Activated T-helper 17 cell treated with anti-CD3 and anti-CD28 coated beads, Interleukin-2, amount 50 U/mL, for 72 hours (primary cell): ENCODE measurements at places on chromosomes 4 and X.

DNA sequence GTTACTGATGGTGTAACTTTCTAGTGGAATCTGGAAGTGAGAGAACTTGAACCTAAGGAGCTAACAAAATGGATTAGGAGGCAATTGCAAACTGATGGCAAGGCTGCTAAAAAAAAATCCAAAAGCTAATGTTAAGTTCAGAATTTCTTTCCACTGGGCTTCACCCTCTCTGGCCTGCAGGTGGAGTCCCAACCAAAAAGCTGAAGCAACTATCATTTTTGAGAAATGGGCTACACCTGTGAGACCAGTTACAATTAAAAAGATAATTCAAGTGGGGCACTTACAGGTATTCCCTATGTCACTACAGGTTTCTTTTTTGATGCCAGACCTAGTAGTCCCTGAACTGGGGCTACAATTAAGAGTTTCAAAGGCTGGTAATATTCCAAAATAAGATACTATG lies 142.1 kb upstream of the FTHL17 start:
- no peak for ATAC-seq

GRCh38 chrX:132614297-132614696 lies 125.5 kb upstream of the MBNL3 start:
- ATAC-seq: no peak

DNA sequence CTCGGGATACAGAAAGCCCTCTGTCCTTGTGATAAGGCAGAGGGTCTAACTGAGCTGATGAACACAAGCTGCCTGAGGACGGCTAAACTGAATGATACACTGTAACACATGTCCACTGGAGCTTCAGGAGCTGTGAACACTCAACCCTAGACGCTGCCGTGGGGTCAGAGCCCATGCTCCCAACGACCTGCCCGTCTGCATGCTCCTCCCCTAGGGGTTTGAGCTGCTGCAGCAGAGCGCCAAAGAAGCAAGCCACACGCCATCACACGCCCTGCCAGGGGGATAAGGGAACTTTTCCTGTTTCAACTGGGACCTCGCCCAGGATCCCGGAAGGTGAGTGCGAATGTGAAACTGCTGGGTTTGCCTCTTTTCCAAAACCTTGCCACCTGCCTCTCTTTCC lies 361.8 kb downstream of the FAT4 start:
- ATAC-seq: no peak

GRCh38 chr4:170666909-170667308 lies 577.2 kb upstream of the AADAT start:
- no peak for ATAC-seq

DNA sequence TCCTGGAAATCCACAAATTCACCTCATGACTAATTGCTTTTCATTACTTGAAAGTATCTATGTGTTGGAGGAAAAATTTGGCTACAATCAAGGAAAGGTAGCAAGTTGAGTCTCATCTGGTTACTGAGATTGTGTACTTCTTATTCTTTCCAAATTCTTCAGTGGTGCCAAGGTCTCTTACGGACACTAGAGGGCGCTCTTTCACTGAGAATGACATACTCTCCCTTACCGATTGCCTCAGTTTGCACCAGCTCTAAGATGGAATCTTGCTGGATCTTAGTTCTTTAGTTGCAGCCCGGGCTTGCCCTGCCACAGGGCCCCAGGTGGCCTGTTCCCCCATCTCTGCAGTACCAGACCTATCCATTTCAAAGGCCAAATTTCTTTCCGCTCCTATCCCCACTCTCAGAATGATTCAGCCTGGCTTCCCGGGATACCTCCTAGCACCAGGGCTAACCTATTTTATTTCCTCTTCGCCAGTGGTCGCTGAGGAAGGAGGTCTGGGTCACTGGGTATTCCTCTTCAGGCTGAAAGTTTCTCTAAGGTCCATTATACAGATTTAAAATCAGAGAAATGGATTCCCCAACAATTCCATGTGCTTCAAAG lies 24.6 kb upstream of the GPR50 start:
- peak; percentile 44 for ATAC-seq

DNA sequence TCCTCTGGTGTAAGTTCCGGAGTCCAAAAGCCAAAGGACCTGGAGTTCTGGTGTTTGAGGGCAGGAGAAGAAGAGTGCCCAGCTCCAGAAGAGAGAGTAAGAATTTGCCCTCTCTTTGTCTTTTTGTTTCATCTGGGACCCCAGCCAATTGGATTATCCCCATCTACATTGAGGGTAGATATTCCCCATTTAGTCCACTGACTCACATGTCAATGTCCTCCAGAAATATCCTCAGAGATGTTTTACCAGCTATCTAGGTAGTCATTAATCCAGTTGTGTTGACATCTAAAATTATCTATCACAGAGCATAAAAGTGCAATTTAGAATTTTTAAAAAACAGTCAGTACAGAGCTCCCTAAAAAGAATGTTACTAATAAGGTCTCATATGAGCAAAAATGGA lies 132.9 kb upstream of the TMEM47 start:
- no peak for ATAC-seq

DNA sequence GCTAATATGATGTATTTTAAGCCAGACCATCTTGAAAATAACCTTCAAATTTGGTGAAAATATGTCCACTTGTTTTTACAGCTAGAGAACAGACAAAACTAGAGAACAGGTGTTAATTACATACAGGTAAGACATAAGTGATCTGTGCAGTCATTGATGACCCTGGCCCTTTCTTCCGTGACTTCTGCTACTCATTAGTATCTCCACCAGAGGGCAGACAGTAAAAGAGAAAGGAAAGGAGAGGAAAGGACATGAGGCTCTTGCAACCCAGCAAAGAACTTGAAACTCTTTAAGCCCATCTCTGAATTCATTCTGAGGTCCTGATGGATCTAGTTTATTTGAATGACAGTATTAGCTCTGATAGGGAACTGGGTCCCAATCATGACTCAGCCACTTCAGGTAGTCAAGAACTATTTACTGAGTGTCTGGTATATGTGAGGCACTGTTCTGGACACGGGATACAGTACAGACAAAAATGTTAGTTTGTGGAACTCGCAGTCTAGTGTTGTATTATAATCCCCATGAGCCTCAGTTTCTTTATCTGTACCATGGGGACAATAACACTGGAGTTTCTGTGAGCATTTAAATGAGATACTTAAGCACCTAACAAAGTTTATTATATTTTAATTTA lies 121.0 kb upstream of the TEX13D start:
- ATAC-seq: peak; percentile 71

DNA sequence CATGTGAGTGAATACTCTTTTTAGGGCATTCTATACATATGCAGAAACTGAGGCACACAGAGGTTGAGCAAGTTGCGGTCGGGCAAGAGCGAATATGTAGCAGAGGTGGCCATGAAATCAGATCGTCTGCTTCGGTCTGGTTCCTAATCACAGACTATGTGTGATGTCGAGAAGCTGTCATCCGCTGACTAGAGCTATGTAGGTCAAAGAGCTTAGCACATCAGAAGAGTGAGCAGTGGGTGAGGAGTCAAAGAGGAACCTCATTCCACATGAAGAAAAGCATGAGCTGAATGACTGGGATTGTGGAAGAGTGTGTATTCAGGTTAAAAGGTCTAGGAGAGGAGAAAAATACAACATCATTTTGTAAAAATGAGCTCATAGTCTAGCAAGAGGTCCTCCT lies 19.0 kb downstream of the GAB3 start:
- peak; percentile 70 for ATAC-seq

GRCh38 chrX:38313190-38313589 lies 14.1 kb downstream of the RPGR start:
- no peak for ATAC-seq

GRCh38 chr4:125780164-125780563 lies 465.4 kb downstream of the FAT4 start:
- no peak for ATAC-seq

DNA sequence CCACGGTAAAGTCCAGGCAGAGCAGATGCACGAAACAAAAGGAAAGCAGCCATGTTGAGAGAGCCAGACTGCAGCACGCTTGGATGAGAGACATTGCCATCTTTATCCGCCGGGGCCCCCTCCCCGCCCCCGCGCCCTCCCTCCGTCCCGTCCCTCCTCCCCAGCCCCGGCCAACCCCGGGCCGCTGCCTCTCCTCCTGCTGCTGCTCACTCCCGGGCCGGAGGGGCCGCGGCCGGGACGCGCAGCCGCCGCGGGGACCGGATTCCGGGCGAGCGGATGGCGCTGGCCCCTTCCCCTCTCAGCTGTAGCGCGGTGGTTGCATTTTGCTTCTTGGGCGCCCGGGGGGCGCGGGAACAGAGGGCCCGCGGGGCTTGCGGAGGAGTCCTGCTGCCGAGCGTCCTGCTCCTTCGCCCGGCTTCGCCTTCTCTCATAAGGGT lies 542 bp downstream of the RNF150 start:
- ATAC-seq: peak; percentile 18

DNA sequence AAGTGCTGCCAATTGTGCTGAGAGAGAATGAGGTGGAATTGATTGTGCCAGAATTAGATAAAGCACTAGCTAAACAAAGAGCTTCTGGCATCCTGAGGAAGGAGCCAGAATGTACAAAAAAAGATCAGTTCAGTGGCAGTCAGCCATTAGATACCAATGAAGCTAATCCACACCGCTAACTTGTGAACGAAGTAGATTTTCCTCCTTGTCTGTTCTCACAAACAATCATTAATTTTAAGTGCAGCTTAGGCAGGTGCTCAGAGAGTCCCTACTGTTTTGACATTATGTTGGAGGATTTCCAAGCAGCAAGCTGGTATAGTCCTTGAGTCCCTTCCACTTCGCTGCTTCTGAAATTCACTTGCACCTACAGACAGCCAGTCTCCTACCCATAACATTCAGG lies 617.4 kb downstream of the CENPC start:
- ATAC-seq: no peak

GRCh38 chr4:189278597-189279165 lies 662.0 kb upstream of the FRG1 start:
- ATAC-seq: no peak

DNA sequence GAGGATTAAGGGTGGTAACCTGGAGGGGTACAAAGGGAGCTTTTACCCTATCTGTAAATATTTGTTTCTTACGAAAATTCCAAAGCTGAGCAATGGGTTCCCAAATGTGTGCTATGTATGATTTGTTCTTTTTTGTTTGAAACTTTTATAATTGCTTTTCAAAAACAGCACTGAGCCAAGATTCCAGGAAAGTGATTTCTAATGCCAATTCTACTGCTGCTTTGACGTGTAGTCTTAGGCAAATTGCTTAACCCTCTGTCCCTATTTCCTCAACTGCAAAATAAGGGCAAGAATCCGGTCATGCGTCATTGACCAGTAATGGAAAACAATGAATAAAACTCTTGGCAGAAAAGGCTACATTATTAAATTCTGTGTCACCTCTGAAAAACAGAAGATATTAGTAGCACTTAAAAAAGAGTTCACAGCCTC lies 454.7 kb downstream of the IL15 start:
- ATAC-seq: no peak

DNA sequence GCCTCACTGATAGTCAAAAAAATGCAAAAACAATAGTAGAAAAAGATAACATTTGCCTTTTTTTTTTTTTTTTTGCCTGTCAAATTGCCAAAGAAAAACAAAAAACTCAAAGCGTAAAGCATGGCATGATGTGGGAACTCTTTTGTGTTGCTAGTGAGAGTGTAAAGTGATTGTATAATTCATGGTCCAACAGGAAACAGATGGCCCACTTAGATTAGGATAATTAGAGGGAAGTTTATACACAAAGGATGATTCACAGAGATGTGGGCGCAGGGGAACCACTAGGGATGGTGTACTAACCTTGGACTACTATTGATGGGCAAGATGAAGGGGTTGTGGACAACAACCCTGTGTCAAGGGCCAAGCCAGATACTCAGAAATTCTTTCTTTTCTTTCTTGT lies 16.4 kb downstream of the MCUB start:
- peak; percentile 57 for ATAC-seq

DNA sequence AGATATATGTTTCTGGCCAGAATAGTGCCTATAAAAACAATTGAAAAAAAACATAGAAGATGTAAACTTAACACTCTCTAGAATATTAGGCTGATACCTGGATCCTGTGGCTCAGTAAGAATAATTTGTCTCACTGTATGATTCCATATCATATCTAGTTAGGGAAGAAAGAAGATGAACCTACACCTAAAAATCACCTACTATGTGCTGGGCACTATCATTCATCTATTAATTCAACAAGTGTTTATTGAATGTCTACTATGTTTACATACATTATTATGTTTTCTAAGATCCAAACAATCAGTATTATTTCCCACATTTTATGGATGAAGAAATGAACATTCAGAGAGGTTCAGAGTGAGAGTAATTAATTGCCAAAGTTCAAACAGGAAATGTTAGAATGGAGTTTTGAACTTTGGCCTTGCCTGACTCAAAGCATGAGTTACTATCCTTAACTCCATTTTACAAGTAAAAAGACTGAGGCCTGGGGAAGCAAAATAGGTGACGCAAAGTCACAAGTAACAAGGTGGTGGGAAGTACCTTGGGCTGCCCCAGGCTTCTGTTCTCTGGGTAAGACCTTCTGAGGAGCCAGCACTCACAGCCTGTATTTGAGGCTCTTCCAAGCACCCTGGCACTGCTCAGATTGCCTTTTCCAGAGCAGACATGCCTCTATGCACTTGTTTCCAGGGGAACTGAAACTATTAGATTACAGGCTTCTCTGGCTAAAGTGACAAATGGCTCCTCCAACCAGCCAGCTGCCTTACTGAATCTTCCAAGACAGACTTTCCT lies 111.1 kb upstream of the ACSL4 start:
- ATAC-seq: peak; percentile 18

- ATAC-seq: no peak
Observed at GRCh38 chr4:10605031-10605430, 79.5 kb downstream of the CLNK start.

GRCh38 chr4:15714646-15715435 lies 12.0 kb downstream of the BST1 start:
- ATAC-seq: no peak

DNA sequence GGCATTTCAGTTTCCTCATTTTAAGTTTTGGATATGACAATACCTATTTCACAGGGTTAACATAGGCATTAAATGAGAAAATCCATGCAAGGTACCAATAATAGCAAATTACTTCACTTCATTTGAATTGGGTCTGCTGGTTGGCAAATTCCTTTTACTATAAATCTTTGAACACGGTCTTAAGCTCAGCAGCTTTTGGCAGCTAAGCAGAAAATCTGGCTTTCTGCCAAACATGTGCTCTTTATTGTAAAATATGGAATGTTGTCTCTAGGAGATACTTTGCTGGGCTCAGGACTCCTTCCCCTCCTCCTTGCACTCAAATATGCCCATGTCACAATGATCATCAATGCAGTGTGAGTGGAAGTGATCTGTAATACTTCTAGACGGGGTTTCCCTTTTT lies 16.8 kb upstream of the DMP1 start:
- no peak for ATAC-seq

GRCh38 chr4:184011826-184012380 lies 106.8 kb downstream of the STOX2 start:
- no peak for ATAC-seq

- no peak for ATAC-seq
Observed at GRCh38 chrX:69068301-69069085, 96.8 kb downstream of the PJA1 start.
